ENCODE measurements at places on chromosomes 1 and 21.

DNA sequence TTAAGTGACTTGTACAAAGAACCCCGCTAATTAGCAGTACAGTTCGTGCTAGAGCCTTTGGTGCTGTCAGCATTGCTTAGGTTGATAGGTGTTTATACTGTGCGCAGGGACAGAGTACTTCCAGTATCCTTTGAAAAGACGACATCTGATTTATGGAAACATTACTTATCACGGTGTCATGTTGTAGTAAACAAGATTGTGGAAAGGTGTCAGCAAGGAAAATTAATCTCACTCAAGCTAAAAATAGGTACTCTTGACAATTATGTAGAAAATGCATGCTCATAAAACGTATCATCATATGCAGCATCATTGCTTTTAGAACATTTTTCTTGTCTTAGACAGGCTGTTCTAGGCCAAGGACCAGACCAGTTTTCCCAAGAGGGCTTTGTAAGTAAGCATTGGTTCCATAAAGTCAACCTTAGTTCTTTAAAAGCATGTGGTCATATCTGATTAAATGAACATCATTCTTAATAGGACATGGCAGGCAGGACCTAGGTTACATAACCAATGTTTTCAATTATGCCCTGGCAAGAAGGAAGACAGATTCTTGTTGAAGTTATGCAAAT lies 33.0 kb downstream of the SH3BGR start:
- DNase-seq = no peak

GRCh38 chr1:53637511-53638359 lies 101.2 kb downstream of the GLIS1 start:
- DNase-seq = no peak

- DNase-seq = no peak
Measured at GRCh38 chr1:91919962-91920361, 29.2 kb upstream of the BRDT start.

GRCh38 chr1:18341291-18342069 lies 139.2 kb upstream of the KLHDC7A start:
- DNase-seq = no peak

GRCh38 chr1:95216292-95216990 lies 17.6 kb upstream of the RWDD3 start:
- no peak for DNase-seq

- DNase-seq = no peak
Measured at GRCh38 chr1:219060798-219061197, 112.9 kb upstream of the LYPLAL1 start.

GRCh38 chr1:91226741-91227140 lies 177.9 kb downstream of the HFM1 start:
- no peak for DNase-seq

- DNase-seq = no peak
Measured at GRCh38 chr1:225749706-225750105, 27.9 kb upstream of the SRP9 start.
